CD4-positive, CD25-positive, alpha-beta regulatory T cell (primary cell): ENCODE measurements at places on chromosomes 7 and 10. TPM values are rescaled to one million over a fixed set of nuclear protein-coding genes. Genes with fewer than 3 reads are reported as not detected.

GRCh38 chr10:68166871-68167585 lies 57.7 kb downstream of the MYPN start:
- DNase-seq: no peak

CYP2C19 gene
- total RNA-seq: not detected

DNA sequence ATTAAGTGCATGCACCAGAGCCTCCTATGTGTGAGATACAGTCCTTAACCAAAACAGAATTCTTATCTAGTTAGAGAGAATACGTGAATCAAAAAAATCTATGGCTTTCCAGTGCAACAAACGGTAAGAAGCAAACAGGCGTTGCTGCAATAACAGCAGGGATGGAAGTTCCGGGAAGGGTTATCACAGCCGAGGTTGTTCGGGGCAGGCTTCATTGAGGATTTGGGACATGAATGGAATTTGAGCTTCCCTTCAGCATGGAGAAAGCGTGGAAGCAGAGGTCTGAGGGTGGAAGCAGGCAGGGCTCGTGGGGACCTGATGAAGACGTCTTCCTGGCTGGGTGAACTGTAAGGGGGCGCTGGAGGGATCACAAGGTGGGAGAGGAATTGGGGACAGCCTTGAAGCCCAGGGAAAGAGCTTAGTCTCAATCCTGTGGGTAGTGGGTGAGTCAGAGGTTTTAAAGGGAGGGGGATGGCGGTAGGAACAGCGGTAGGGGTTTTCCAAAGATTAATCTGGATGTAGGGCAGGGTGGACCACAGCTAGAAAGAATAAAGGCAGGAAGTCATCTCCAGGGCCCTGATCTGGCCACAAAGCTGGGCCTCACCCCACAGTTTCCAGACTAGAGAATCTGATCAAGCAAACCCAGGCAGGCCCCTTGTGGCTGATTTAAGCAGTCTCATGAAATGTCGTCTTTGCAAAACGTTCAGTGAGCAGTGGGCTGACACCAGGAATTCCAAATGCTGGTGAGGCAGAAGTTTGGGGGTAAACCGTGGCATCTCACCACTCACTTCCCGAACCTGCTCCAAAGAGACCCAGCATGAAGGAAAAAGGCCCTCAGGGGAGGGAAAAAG lies 65.1 kb downstream of the CALML3 start:
- no peak for DNase-seq

DNA sequence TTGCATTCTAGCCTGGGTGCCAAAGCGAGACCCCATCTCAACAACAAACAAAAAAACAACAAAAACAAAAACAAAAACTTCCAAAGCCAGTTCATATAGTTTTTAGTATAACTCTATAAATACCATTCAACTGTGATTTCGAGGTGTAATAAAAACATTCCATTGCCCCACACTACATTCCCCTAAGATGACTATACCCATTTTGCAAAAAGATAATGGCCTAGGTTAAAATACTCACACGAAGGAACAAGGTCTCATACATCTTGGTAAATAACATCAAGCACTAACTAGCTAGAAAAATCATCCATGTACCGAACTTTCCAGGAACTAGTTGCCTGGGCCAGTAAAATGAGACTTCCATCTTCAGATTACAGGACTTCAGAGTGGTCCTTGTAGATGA lies 55.4 kb downstream of the GLI3 start:
- no peak for DNase-seq

DNA sequence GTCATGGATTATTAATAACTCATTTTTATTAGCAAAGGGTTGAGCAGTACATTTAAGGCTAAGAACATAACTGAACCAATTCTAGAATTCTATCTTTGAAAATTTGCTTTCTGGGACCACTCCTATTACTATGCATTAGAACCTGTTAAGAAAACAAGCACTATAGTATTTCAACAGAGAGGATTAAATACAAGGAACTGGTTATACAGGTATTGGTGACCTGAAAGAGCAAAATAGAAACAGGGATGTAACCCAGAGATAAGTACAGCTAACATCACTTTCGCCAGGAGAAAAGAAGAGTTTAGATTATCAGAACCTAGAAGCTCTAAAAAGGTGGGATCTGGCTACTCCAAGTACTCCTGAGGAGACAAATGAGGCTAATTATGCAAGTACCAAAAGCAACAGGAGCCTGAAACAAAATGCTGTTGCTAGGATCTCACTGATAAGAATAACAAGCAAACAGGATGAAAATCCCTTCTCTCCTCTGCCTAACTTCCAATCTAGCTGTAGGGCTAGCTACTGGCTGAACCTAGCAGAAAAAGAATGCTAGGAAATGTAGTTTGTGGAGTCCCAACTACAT lies 32.1 kb upstream of the ELAPOR2 start:
- no peak for DNase-seq

ACTL6B gene
- total RNA-seq: not detected

DNA sequence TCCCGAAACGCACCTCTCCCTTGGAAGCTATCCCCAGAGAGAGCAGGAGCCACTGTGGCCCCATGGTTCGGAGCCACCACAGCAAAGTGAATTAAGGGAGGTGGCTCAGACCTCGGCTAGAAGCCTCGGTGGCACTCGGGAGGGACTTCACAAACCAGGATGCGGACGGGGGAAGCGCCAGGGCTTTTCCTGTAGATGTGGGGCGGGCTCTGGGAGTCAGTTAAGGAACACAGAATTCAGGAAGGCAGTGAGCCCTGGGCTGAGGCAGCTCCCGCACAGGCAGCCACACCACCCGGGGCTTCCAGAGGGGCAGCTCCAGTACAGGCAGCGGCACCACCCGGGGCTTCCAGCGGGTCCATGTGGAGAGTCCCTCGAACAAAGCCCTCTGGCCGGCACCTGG lies 42.7 kb upstream of the DPYSL4 start:
- no peak for DNase-seq

- DNase-seq: peak; percentile 65
Observed at GRCh38 chr7:142412551-142413193, 154.8 kb upstream of the PRSS58 start.

PTPN12 gene
- 15.8 TPM for total RNA-seq

TDRD1 gene
- not detected for total RNA-seq

DNA sequence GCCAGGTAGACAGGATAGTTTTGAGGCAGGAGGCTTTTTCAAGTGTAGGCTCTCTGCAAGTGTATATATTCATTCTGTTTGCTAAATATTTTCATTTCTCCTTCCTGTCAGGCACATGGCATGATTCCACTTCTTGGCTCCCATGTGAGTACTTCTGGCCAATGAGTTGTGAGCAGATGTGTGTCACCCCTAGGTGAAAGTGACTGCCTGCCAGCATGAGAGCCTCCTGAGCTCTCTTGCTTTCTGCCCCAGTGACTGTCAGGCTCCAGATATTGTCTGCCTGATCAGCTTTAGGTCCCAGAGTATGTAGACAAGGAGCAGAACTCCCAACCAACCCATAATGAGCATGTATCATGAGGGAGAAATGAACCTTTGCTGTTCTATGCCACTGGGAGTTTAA lies 257.6 kb upstream of the NPY start:
- DNase-seq: no peak

DNA sequence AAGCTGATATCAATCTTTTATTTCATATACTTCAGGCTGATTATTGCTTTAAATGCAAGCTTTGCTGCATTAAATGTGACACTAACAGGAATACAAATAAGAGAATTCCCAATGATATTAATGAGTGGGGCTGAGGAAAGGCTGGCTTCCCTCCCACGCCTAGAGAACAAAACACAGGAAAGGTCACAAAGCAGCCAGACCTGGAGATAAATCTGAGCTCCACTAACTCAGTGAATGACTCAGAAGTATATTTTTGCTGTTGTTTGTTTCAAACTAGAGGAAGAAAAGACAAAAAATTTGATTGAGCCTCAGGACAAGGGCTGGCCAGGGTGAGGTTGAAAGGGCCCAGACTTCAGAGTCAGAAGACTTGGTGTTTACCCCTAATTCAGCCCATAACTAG lies 88.1 kb downstream of the XPNPEP1 start:
- DNase-seq: no peak

ZNF22 gene
- total RNA-seq: 10.7 TPM

TSPAN12 gene
- total RNA-seq: not detected

HOXA6 gene
- total RNA-seq: not detected

DNA sequence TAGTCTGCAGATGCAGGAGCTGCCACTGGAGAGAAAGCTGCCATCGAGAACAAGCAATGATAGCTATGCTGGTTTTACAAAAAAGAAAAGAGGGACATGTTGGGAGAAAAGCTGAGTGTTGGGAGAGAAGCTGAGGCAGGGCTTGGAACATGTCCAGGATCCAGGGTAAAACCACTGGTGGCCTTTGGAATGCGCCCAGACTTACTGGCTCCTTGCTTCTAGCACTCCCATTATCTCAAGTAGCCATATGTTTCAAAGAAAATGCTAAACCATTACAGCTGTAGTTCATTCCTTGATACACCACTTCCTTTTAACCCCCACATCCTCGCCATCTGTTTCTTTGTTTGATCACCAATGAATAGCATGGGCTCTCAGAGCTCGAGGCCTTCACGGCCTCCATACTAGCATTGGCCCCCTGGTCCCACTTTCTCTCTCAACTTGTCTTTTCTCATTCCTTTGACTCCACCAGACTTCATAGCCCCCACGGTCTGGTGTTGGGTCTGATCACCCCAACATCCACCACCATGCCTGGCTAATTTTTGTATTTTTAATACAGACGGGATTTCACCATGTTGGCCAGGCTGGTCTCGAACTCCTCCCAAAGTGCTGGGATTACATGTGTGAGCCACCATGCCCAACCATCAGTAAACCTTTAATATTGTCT lies 23.8 kb upstream of the PLAC9 start:
- no peak for DNase-seq

AFAP1L2 gene
- 1.1 TPM for total RNA-seq

- DNase-seq: no peak
Observed at GRCh38 chr7:36232971-36233550, 80.0 kb downstream of the EEPD1 start.

SPAM1 gene
- total RNA-seq: not detected

DNA sequence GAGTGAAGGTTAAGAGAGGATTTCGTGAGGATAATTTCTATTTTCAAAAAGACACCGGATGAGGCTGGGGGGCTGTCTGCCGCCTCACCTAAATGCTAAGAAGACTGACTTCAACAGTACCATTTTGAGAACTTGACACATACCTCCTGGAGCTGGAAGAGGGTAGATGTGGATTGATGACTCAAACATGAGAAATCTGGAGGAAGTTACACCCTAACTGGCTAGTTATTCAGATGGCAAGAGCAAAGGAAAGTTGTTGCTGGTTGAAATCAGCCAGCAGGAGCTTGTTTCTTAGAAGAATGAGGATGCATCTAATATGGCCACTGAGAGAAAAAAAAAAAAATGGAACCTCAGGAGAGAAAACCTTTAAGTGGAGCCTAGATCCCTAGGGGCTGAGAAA lies 76.2 kb upstream of the KIAA1217 start:
- DNase-seq: no peak

- no peak for DNase-seq
Observed at GRCh38 chr7:110397927-110398660, 692.8 kb upstream of the LRRN3 start.

SUN1 gene
- 90.0 TPM for total RNA-seq

DNA sequence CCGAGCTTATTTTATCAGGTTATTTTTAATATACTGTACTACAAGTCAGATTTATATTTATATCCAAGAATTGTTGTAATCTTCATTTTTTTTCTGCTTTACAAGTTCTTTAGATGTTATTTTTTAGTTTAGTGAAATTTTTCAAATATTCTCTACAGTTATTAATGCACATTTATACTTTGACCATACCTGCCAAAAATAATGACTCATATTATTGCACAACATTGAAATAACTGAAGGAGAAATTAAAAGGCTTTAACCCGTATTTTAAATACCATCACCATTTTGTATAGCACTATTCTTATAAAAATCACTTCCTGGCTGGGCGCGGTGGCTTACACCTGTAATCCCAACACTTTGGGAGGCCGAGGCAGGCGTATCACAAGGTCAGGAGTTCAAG lies 278.5 kb downstream of the BICC1 start:
- DNase-seq: no peak

DNA sequence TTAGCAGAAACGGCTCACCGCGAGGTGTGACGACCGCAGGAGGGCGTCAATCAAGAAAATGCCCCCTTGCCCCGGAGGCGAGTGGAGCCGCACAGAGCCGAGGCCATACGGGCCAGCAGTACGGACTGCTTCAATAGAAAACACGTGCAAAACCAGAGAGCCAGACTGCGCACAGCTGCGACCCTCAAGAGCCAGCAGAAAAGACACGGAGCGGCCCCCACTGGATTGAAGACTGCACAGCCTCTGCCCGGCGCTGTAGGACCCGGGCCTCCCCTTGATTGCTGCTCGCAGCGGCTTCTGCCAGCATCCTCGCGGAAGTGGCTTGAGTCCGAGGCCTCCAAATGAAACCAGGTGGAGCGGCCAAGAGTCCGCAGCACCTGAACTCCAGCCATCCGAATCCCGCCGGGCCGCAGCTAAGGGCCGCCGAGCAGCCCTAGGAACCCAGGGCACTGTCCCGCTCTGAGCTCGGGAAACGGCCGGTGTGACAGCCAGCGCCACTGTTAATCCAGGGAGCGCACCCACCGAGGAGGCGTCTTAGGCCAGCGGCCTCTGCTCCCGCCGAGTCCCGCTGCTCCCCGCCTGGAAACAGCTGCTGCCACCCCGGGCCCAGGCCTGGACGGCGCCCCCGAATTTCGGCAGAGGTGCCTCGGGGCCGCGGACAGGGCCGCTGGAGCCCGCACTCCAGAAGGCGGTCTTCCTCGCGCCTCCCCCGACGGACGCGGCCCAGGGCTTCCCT lies 660 bp upstream of the HHEX start:
- DNase-seq: peak; percentile 19

DNA sequence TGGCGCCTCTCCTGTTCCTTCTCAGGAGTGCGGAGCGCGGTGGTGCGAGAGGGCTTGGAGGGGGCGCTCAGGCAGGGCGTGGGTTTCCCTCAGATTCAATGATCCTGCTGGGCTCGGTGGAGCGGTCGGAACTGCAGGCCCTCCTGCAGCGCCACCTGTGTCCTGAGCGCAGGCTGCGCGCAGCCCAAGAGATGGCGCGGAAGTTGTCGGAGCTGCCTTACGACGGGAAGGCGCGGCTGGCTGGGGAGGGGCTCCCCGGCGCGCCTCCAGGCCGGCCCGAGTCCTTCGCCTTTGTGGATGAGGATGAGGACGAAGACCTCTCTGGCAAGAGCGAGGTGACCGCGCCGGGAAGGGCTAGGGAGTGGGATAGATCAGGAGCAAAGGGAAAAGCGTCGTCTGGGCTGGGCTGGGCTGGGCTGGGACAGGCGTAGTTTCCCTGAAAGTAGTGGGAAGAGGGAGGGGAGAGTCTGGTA lies 17.0 kb downstream of the FAM131B start:
- peak; percentile 59 for DNase-seq
